ENCODE measurements at places on chromosomes 3 and 15.
A peak's percentile ranks its signal among the peaks of the same experiment; 100 is the strongest.

- DNase-seq = no peak
These were observed 749.8 kb upstream of the SGO1 start for GRCh38 chr3:20935791-20936190.

DNA sequence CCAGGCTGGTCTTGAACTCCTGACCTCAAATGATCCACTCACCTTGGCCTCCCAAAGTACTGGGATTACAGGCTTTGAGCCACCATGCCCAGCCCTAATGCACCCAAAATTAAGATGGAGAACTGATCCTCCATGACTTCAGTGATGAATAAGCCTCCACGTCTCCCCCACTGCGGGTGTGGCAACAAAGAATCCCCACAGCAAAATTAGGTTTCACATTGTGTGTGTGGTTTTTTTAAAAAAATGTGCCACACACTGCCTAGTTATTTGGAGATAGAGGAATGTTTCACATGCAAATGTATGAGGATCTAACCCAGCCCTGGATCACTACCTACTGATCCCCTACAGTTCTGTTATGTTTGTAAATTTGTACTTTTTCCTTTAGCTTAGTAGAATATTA is 17.3 kb downstream of the HDAC11 start:
- DNase-seq = no peak

- DNase-seq = no peak
These were observed 175.9 kb downstream of the PDZRN3 start for GRCh38 chr3:73448761-73449301.

GRCh38 chr15:53611145-53611920 is 148.1 kb downstream of the WDR72 start:
- no peak for DNase-seq

- no peak for DNase-seq
These were observed 64.1 kb downstream of the TLE3 start for GRCh38 chr15:70033529-70034140.

- no peak for DNase-seq
These were observed 76.4 kb downstream of the UBR1 start for GRCh38 chr15:43029476-43029875.

- DNase-seq = no peak
These were observed 26.5 kb downstream of the IGSF10 start for GRCh38 chr3:151434151-151434890.

DNA sequence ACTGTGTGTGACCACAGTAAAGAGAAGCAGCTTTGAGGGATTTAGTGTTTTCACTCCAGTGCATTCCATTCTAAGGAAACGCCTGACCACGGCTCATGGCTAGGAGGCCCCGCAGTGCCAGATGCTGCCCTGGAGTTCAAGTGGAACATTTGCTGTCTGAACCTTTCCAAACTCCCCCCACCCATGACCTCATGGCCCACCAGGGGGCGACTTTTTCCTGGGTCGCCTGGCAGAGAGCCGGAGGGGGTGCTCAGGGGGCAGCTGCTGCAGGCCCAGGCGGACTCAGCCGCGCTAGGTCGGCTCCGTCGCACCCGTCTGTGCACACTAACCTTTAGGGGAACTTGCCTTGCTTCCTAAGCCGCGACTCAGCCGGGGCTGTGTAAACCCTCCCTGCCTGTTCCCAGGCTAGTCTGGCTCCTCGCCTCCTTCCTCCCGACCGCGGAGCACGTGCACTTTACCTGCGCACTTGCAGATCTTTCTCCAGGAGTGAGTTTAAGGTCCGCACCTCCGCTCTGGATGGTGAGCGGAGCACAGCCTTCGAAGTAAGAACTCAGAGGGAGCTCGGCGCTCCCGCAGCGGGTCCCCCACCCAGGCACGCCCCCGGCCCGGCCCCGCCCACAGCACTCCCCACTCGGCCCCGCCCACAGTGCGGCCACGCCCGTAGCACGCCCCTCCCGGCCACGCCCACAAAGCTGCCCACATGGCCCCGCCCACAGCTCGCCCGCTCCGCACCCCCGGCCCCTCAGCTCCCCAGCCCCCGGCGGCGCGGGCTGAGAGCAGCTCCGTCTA is at the start of gene OCA2:
TSS of gene OCA2 (minus strand) at position 550 of the 789 bp plus-strand sequence. CDS start 17,441 bp downstream, outside the sequence.
- no peak for DNase-seq

- no peak for DNase-seq
These were observed 745 bp upstream of the RIOX2 start for GRCh38 chr3:97972976-97973375.

GRCh38 chr3:189567766-189568420 is 63.3 kb upstream of the TP63 start:
- DNase-seq = no peak

DNA sequence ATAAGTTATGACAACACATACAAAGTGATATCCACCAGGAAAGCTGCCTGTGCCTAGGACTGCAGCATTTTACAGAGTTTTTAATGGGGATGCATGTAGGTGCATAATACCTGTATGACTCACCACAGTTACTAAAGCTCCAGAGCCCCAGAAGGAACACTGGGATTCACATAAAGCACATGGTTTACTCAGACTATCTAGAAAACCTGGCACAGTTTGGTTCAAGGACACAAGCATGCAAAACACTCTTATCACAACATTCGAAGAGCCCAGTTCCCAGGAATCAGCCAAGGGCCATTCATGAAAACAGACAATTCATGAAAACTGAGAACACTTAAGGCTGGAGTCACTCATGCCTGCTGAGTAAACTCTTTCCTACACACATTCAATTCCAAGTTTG is 261.0 kb downstream of the PYDC2 start:
- no peak for DNase-seq

GRCh38 chr15:31852933-31853799 is 177.1 kb upstream of the CHRNA7 start:
- no peak for DNase-seq

GRCh38 chr3:5314897-5315296 is 127.4 kb downstream of the EDEM1 start:
- no peak for DNase-seq

DNA sequence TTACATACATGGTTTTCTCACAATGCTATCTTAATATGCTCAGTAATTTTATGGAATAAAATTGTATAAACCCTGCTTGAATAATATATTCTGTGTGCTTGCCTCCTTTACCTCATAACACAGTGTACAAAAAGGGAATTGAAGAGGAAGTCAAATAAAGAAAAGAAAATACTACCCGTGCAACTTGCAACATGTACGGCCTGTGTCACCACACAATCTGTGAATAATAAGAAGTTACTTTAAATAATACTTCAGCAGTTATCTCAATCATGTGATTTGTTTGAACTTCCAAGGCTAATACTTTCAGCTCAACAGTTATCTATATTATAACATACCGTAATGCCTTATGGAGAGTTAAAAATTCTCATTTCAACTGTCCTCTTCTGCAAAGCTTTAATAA is 58.1 kb upstream of the SATB1 start:
- DNase-seq = no peak

- DNase-seq = no peak
These were observed 4.6 kb downstream of the SPCS1 start for GRCh38 chr3:52710512-52710911.

DNA sequence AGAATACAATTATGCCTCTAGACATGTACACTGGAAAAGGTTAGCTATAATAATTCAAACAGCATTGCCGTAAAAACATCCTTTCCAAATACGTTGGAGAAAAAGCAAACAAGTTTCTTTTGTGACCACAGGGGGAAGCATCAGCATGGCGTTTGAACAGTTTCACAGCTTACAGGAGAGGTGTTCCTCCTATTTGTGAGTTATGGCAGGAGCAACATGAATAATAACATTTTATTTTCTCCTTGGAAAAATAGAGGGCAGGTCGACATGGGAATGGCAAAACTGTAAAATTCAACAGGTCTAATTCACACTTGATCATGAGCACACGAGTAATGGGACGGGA is 39.7 kb upstream of the GADL1 start:
- DNase-seq = no peak

- DNase-seq = no peak
These were observed 480.3 kb downstream of the NSUN3 start for GRCh38 chr3:94543161-94543560.

- DNase-seq = peak; percentile 89
These were observed at the start of gene SRP14 for GRCh38 chr15:40038638-40039543. TSS of gene SRP14 (minus strand) at chr15:40039181. CDS start at chr15:40039116, 65 bp downstream.

All from activated naive CD4-positive, alpha-beta T cell (primary cell).